ENCODE measurements at places on chromosomes 6 and 20. TPM values are rescaled to one million over a fixed set of nuclear protein-coding genes. Genes with fewer than 3 reads are reported as not detected.
A peak's percentile ranks its signal among the peaks of the same experiment; 100 is the strongest.

Gene DDX43
- 0.44 TPM for polyA plus RNA-seq

Gene PAX1
- not detected for polyA plus RNA-seq

DNA sequence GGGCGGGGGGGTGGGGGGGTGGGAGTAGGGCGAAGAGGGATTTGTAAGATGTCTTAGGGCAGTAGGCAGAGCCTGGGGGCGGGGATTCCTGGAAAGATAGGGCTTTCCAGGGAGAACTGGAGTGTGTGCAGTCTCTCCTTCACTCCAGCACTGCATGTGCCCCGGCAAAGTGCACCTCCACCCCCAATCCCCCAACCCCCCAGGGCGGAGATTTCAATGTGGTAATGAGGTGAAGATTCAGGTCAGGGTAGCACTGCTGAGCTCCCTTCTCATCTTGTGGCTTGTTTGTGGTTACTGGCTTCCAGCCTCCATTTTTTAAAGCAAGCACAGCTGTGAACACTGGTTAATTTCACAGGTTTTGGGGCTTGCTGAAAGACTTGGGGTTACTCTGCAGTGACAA, 5.9 kb downstream of the TMEM239 start:
- H3K27me3 ChIP-seq, result peaks cover 20% of the 10 kb centered on the region
- H3K4me3 ChIP-seq, result peak overlapping the region; percentile 68
- H3K36me3 ChIP-seq, result no peaks in the 10 kb centered on the region
- DNase-seq, result peak; percentile 42
- H3K27ac ChIP-seq, result no peak overlapping the region
- H3K4me1 ChIP-seq, result peaks cover 19% of the 10 kb centered on the region

- no peaks in the 10 kb centered on the region for H3K36me3 ChIP-seq
- H3K27ac ChIP-seq, result no peak overlapping the region
- H3K27me3 ChIP-seq, result no peaks in the 10 kb centered on the region
These were observed 665.1 kb downstream of the RNF144B start for GRCh38 chr6:19052219-19052618.

GRCh38 chr20:41991412-41991811, 373.2 kb upstream of the CHD6 start:
- H3K36me3 ChIP-seq, result no peaks in the 10 kb centered on the region
- no peaks in the 10 kb centered on the region for H3K4me1 ChIP-seq
- H3K27me3 ChIP-seq, result no peaks in the 10 kb centered on the region
- DNase-seq, result no peak

DNA sequence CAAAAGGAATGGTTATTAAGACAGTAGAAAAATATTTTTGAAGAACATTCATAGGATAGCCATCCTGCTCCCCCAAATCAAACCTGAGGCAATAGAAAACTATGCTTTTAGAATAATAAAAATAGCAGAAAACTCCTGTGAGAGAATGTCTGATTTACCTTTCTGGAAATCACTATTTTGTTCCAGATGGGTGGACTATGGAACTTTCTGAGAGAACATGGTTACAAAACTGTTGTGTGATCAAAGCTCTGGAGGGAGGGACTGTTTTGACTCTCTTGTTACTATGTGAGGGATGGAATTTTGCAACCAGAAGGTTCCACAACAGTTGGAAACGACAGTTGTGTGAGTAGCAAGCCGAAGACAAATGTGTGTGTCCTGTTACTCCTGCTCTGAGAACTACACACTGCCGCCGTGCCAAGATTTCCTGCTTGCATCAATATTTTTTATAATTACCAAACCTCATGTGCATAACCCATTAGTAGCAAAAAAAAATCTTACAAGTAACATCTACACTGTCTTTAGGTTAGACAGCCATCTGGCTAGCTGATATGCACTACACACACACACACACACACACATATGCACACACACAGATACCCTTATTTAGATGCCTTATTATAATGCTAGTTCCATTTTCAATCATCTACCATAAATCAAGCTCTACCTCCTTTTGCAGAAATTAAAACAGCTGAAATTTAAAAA, 11.0 kb upstream of the HIVEP1 start:
- H3K4me1 ChIP-seq, result no peaks in the 10 kb centered on the region
- H3K36me3 ChIP-seq, result no peaks in the 10 kb centered on the region
- no peak for DNase-seq
- H3K27me3 ChIP-seq, result no peaks in the 10 kb centered on the region

GRCh38 chr20:52972965-52973819, 1.0 kb downstream of the TSHZ2 start:
- H3K4me1 ChIP-seq, result peaks cover 23% of the 10 kb centered on the region
- peak overlapping the region; percentile 93 for H3K4me3 ChIP-seq
- DNase-seq, result no peak
- H3K27ac ChIP-seq, result peak overlapping the region; percentile 88

Gene PHF3
- polyA plus RNA-seq, result 23.7 TPM

Gene MLN
- polyA plus RNA-seq, result not detected

GRCh38 chr6:112370946-112371345, 23.8 kb downstream of the RFPL4B start:
- H3K4me3 ChIP-seq, result no peak overlapping the region
- no peak for DNase-seq
- no peak overlapping the region for H3K27ac ChIP-seq
- no peaks in the 10 kb centered on the region for H3K36me3 ChIP-seq
- H3K27me3 ChIP-seq, result peaks cover 13% of the 10 kb centered on the region
- no peaks in the 10 kb centered on the region for H3K4me1 ChIP-seq

Gene CYP21A2
- polyA plus RNA-seq, result not detected

Gene TMEM244
- not detected for polyA plus RNA-seq

Gene TRDN
- not detected for polyA plus RNA-seq

GRCh38 chr6:35503534-35503933, 6.7 kb upstream of the TEAD3 start:
- peaks cover 16% of the 10 kb centered on the region for H3K27me3 ChIP-seq
- no peaks in the 10 kb centered on the region for H3K36me3 ChIP-seq
- no peak overlapping the region for H3K4me3 ChIP-seq
- DNase-seq, result no peak
- no peak overlapping the region for H3K27ac ChIP-seq

GRCh38 chr20:34904202-34904621, 27.8 kb downstream of the ACSS2 start:
- no peak overlapping the region for H3K27ac ChIP-seq
- peaks cover 10% of the 10 kb centered on the region for H3K4me1 ChIP-seq
- no peak for DNase-seq
- H3K4me3 ChIP-seq, result no peak overlapping the region
- H3K27me3 ChIP-seq, result no peaks in the 10 kb centered on the region
- peaks cover 6% of the 10 kb centered on the region for H3K36me3 ChIP-seq

Gene PACSIN1
- polyA plus RNA-seq, result 0.82 TPM

Gene STX11
- 8.0 TPM for polyA plus RNA-seq

Gene LPA
- not detected for polyA plus RNA-seq

DNA sequence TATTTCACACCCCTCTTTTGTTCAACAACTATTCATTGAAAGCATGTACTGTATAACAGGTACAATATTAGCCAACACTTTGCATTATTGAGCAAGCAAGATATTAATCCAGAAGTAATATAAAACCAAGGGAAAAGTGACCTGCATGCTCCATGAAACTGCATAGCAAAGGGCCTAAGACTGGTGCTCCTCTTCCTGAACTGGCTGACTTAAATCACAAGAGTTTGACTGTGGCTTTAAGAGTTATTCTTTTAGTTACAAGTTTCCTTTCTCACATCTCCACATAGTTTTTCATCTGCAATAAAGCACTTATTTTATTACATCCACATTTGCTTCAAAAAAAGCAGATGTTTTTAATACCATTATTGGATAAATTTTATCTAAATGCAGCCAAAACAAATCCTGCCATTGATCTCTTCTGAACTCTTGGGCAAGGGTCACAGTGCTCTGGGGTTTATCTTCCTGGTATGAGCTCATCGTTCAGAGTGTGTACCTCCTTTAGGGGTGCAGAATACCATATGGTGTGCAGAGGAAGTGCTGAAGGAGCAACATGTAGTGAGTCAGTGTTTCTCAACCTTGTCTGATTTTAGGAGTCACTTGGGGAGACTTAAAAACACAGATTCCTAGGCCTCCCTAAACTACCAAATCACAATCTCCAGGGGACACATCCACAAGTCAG, 1225.9 kb upstream of the MAP3K7 start:
- H3K4me3 ChIP-seq, result no peak overlapping the region
- no peaks in the 10 kb centered on the region for H3K36me3 ChIP-seq
- no peaks in the 10 kb centered on the region for H3K27me3 ChIP-seq
- no peaks in the 10 kb centered on the region for H3K4me1 ChIP-seq
- no peak for DNase-seq
